ENCODE measurements at places on chromosomes 11 and 22. TPM values are rescaled to one million over a fixed set of nuclear protein-coding genes. Genes with fewer than 3 reads are reported as not detected.

BTBD18 gene
- total RNA-seq, result not detected

- ATAC-seq, result no peak
Measured at GRCh38 chr11:17777738-17778091, 43.1 kb downstream of the KCNC1 start.

SCGB1D2 gene
- not detected for total RNA-seq

DNA sequence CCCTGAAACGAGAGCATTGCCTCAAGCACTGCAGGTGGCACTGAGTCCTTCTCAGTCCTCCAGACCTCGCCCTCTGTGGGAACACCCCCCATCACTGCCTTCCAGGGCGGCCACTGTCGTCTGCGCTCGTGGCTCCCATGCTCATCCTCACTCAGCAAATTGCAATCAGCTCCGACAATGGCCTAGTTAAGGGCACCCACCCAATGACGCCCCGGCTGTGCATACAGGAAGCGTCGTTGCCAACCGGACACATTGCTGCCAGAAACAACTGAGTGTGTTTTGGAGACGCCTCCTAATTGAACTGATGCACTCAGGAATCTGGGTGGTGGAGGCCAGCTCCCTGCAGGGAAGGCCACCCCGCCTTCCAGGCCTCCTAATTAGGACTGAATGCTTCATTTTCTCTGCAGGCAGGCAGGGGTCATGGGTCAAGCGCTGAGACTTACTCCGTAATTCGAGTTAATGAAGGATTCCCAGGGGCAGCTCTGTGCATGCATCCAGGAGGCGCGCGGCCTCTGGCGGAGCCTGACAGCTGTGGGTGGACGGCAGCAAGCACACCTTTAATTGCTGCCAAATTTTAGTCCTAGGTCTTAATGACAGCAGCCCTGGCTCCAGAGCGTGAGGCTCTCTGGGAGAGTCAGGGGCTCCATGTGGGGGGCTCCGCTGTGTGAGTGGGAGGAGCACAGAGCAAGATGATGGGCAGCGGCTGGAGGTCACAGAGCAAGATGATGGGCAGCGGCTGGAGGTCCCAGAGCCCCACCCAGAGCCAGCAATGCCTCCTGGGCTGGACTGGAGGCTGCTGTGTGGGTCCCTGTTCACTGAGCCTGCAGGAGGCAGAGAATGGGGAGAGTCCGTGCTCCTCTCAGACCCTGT is 199.0 kb downstream of the BRD1 start:
- ATAC-seq, result no peak

DNA sequence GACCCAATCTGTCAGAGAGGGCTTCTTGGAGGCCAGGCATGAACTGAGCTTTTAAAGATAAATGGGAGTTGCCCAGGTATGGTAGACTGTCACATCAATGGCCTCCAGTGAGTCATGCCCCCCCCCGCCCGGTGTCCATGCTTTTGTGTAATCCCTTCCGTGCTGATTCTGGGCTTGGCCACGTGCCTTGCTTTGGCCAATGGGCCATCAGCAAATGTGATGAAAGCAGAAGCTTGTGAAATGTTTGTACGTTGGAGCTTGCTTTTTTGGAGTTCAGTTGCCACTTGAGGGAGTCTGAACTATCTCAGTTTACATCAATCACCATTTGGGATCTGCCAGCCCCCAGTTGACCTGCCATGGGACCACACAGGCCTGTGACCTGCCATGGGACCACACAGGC is 4.3 kb upstream of the THY1 start:
- ATAC-seq, result no peak
